ENCODE measurements at places on chromosomes 7 and 10.

- peak; percentile 21 for DNase-seq
Measured at GRCh38 chr7:105760551-105761447, 115.6 kb downstream of the ATXN7L1 start.

DNA sequence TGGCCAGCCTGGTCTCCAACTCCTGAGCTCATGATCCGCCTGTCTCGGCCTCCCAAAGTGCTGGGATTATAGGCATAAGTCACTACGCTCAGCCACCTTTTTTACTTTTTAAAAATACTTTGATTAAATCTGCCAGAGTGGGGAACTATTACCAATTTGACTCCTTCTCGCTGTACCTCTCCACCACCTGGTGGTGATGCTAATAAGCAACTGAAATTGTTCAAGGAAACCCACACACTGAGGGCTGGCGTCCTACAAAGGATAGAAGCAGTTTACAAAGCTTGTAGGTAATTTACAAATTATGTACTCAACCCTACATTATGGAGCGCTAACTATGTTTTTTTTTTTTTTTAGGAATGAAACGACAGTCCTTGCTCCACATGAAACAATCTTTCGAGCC is 111.1 kb downstream of the CPED1 start:
- DNase-seq: no peak

DNA sequence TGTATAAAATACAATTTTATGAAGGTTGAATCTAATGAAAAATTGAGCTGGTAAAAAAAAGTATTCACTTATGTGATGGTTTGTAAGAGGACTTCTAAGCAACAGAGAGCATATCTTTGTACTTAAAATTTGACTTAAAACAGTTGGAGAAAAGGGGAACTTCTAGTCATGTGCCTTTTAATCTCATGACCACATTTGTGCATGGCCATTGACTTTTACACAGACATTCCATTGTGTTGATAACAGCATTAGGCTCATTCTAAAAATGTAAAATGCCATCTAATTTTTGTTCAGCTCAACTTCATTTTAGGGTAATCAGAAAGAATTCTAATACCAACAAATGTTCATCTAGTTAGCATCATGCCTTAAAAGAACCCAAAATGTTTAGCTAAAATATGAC is 119.9 kb downstream of the HPSE2 start:
- no peak for DNase-seq

DNA sequence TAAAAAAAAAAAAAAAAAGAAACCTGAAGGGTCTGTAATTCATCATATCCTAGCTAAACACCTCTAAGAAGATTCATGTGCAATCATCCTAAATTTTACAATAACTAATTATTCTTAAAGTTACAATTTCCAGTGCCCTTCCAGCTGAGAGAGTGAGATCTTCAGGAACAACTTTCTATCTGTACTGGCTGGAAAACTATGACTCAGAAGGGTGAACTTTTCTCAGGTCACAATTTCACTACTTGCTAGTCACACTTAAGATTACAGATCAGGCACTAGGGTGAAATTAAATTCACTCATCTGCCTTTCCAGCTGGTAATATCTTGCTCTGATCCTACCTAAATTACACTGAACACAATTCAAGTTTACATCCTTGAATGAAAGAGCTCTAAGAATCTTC is 158.8 kb downstream of the ANK3 start:
- DNase-seq: no peak

- peak; percentile 5 for DNase-seq
Measured at GRCh38 chr10:68721673-68722335, 765 bp downstream of the CCAR1 start.

Data from CD4-positive, alpha-beta T cell treated with Interleukin-4 for 4 hours (primary cell).